KG1 (cell line): ENCODE measurements at places on chromosomes 5 and 9.

GRCh38 chr5:102778478-102778877, 23.4 kb downstream of the PAM start:
- no peak for DNase-seq

DNA sequence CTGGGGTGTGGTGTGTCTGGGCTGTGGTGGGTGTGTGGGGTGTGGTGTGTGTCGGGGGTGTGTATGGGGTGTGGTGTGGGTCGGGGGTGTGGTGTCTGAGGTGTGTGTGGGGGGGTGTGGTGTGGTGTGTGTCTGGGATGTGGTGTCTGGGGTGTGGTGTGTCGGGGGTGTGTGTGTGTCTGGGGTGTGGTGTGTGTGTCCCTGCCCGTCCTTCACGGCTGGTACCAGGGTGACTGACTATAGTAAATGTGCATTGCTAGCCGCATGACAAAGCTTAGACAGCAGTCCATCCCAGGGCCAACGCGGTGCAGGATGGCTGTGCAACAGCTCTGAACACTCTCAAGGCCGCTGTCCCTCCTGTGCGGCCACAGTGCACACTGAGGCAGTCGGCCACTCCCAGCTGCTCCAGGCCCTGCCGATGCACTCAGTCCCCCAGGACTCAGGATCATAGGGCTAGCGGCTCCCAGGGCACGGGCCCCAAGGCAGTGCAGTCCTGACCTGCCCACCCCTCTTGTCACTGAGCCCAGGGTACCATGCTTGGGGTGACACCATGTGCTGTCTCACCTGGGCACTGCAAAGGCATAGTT, 54.0 kb downstream of the SECISBP2 start:
- DNase-seq: no peak

DNA sequence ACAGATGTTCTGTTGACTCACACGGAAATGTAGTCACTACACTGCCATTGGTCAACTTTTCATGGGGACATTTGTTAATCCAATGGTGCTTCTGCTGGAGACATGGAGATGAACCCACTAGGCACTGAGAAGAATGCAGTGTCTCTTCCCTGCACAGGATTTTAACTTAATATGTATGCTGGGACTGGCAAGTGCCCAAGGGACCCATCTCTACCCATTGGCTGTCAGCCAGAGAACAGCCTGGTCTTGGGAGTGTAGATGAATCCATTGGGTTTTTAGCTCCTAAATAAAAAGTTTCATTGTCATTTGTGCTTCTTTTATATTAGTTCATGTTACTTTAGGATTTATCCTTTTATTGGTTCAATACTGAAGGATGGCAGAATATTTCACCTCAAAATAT, 195.8 kb upstream of the CDH6 start:
- no peak for DNase-seq

GRCh38 chr5:149399775-149400174, 20.7 kb upstream of the IL17B start:
- DNase-seq: no peak

DNA sequence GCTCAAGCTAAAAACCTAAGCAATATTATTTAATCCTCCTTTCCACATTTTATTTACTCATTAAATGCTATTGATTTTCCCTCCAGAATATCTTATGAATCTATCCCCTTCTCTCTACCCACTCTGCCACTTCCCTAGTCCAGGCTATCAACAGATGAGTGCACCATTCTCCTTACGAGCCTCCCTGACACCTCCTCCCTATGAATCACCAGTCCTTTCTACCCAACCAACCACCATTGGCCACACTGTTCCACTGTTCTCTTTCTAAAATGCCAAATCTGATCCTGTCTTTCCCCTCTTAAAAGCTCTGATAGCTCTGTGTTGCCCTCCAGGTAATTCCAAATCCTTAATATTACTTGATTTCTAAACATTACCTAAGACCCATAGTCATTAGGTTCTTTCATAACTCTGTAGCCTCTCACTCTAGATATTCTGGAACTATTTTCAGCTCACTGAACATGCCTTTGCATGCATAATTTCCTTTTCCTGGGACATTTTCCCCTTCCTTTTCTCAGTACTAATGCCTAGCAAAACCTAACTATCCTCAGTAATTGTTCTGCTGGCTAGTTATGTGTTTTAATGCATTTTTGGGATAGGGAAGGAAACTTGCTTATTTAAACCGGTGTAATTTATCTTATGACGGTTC, 126.3 kb downstream of the UNC13B start:
- DNase-seq: no peak

DNA sequence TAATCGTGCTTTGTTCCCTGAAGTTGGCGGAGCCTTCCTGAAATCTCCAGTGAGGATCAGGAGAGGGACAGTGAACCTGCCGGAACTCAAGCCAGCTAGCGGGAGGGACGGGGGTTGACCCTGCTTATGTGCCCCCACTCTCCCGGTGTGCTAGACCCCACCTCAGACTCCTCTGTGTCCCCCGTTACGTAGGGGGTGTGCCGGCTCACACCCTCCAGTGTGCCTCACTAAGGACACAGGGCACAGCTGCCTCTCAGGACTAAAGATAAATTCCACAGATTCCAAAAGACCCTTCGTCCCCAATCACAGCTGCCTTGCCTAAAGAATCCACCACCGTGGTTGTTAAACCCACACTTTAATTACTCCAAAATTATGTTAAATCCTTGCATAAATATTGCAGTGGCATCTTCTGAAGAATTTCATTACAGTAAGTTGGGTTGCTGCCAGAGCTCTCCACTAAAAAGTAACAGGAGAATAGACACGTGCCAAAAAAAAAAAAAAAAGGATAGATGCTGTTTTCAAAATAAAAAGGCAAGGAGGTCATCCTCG, 73.7 kb downstream of the GTF3C4 start:
- no peak for DNase-seq

GRCh38 chr5:50702615-50703366, 36.4 kb downstream of the PARP8 start:
- DNase-seq: no peak

DNA sequence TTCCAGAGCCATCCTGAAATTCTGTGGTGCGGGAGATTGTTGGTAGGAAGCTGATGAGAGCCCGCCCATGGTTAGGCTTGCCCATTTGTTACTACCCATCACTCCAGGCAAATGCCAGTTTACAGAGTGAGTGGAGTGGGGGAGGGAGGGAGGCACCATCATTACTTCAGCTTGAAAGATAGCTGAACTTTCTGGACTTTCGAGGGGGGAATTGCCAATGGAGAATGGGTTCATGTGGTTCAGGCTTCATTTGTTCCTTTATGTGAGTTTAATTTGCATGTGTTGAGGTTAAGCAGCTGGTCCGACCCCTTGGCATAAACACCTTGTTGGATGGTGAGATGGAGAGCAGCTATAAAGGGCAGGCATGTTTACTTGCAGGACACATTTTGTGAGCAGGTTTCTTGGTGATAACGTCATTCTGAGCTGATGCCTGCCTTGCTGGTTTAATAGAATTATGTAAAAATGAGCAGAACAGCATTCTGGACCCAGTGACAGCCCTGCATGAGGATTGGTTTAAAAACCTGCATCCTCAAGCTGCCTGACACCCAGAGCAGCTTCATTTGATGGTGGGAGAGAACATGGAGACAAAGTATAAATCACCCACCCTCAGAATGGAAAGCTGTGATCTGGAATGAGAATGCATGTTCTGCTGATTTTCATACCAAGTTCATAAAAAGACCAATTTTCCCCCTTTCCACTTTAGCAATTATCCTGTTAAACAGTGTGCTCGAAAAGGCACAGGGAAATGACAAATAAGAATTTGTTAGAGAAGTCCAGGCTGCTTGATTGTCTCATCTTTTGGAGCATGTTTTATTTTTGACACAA, 106.3 kb downstream of the TRIO start:
- no peak for DNase-seq

- no peak for DNase-seq
Measured at GRCh38 chr5:57768745-57769144, 286.1 kb upstream of the ACTBL2 start.

DNA sequence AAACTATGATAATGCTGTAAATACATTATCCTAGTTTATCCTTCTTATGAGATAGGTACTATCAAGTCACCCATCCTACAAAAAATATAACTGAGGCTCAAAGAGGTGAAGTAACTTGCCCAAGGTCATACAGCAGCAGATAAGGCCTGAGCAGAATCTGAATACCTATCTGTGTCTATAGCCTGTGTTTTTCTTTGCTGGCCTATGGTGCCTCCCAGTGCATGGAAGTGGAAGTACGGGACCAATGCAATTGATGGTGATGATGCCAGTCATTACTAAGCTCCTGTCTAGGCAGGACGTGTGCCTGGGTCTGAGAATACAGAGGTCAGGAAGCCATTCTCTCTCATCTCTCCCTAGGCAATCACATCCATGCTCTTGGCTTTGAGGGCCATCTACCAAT, 67.8 kb downstream of the FAT2 start:
- DNase-seq: no peak

GRCh38 chr9:22307013-22307711, 139.5 kb upstream of the DMRTA1 start:
- DNase-seq: no peak

- no peak for DNase-seq
Measured at GRCh38 chr5:157778121-157778805, 34.8 kb downstream of the LSM11 start.

DNA sequence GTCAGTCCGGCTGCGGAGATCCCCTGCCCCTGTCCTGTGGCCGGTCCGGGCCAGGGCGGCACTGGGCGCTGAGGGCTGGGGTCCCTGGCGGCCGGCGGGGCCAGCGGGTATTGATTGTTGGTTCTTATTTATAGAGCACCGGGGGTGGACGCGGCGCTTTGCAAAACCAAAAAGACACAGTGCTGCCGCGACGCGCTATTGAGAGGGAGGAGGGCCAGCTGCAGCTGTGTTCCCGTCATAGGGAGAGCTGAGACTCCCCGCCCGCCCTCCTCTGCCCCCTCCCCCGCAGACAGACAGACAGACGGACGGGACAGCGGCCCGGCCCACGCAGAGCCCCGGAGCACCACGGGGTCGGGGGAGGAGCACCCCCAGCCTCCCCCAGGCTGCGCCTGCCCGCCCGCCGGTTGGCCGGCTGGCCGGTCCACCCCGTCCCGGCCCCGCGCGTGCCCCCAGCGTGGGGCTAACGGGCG, 2.5 kb downstream of the LRRC26 start:
- DNase-seq: no peak

DNA sequence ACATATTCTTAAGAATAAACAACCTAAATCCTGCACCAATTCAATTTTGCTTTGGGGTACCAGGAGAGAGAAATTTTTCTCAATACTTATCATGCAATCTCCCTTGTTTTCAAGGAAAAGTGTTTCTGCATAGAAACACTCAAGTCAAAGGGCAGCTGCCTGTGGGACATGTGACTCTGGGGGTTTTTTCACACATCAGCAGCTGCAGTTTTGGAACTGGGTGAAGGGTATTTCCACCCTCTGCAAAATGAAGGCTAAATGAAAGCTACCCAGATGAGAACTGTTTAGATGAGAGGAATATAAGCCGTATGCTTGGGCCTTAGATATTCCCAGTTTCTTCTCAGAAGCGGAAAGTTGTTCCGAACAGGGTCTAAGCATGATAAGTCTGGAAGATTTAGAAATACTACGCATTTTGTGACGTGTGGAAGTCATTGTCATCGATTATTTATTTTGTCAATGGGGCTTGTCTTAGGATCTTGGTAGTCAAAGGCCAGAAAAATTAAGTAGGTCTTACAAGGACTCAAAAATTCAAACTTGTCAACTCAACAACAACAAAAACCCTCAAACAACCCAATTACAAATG, 64.3 kb upstream of the BOD1 start:
- DNase-seq: no peak

GRCh38 chr9:95250462-95251221, 66.9 kb downstream of the FANCC start:
- DNase-seq: no peak

DNA sequence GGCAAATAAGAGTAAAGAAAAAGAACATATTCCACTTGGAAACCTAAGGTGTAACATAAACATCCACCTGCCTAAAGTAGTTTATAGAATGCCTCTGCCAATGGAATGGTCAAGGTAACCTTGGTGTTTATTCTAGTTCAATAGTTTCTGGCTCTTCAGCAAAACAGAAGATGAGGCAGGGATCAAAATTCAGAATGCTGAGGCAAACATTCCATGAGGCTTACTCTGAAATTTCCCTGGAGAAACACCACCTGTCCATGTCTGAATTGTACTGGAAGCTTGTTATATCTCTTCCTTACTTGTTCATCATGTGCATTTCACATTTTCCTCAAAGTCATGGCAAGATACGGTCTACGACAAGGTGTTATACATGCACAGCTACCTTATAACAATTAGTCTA, 1862.4 kb upstream of the ACO1 start:
- DNase-seq: no peak

- no peak for DNase-seq
Measured at GRCh38 chr9:93123561-93124283, 10.3 kb downstream of the NINJ1 start.

- no peak for DNase-seq
Measured at GRCh38 chr9:85258823-85259370, 482.9 kb downstream of the AGTPBP1 start.

DNA sequence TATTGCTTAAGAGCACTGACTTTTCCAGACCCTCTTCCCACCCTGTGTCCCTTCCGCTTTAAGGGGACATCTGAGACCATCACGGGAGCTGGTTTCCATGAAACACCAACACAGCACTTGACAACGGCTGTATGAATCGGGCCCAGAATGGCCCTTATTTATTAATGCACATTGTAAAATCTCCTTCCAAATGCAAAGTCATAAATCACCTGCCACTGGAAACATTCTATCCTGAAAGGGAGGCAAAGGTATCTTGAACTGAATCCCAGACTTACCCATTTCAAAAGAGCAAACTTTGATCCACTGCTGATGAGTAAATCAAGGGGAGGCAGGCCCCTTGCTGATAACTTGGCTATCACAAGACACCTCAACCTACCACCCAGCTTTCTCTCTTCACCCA, 37.4 kb downstream of the SHB start:
- DNase-seq: no peak

DNA sequence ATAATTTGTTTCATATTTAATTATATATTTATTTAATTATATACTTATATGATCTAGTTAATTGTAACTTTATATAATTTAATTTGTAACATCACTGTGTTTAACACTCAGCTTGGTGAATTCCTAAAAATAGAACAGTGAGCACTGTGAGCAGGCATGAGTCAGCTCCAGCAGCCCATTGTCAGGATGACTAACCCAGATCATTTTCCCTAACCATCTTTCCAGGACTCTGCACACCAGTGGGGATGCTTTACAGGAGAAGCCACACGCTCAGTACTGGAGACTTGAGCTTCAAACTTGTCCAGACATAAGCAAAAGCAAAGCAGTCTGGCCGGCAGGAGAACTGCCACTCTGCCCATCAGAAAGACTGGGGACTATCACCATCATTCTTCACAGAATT, 446.2 kb upstream of the TRPC7 start:
- DNase-seq: no peak

GRCh38 chr9:111902391-111903139, 6.0 kb downstream of the UGCG start:
- no peak for DNase-seq

GRCh38 chr5:3384531-3384930, 211.1 kb upstream of the IRX1 start:
- no peak for DNase-seq
